Immature natural killer cell (primary cell): ENCODE measurements at places on chromosomes 1 and 21.

DNA sequence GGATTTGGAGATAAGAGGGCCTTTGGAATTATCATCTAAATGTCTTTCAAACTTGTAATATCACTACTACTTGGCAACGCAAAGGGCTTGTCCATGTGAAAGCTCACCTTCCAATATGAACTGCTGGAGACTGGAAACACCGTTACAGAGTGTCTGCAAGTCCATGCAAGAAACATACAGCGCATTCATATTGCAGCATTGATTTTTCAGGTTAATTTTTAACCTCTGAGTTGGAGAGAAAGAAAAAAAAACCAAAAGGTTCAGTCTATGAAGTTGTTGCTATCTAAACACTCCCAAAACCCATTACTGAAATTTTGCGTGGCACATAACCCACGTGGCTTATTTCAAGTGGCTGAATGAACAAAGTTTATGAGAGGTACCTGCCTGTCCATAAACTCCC is 23.8 kb downstream of the DAB1 start:
- H3K27ac ChIP-seq = no peak overlapping the region
- no peaks in the 10 kb centered on the region for H3K27me3 ChIP-seq
- no peaks in the 10 kb centered on the region for H3K36me3 ChIP-seq

DNA sequence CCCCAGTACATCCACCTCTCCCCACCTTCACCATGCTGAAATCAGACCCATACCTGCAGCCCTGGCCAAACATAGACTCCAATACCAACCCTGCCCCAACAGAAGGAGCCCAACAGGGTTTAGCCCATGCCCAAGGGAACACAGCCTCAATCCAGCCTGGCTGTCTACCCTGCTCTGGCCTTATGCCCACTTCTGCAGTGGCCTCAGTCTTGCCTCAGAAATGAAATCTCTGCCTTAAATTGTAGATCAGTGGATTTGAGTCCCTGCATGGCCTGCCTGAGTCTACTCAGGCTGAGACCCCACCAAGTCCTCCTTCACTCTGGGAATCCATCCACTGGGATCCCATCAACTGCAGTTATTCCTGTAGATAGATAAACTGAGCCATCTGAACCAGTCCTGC is 97.6 kb upstream of the GJB5 start:
- H3K36me3 ChIP-seq = no peaks in the 10 kb centered on the region
- H3K4me1 ChIP-seq = no peaks in the 10 kb centered on the region
- no peak overlapping the region for H3K27ac ChIP-seq
- DNase-seq = no peak
- no peak overlapping the region for H3K4me3 ChIP-seq

DNA sequence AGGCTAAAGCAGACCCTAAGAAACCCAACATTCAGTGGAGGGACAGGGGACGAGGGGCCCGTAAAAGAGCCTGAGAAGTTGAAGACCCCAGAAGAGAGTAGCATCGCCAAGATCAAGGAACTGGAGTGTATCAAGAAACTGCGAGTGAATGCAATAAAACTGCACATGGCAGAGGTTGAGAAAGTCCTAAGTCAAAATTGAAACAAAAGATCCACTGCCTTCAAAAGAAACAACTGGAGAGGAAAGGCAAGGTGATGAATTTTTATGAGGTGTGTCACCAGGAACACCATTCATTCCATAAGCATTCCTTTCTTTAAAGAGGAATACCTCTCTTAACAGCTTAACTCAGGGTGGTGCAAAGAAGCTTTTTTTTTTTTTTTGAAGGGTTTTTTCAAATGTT is 38.3 kb upstream of the ADORA3 start:
- DNase-seq = no peak
- no peak overlapping the region for H3K27ac ChIP-seq

GRCh38 chr1:200328379-200328778 is 81.5 kb downstream of the ZNF281 start:
- no peak overlapping the region for H3K4me3 ChIP-seq
- peaks cover 2% of the 10 kb centered on the region for H3K27me3 ChIP-seq
- no peaks in the 10 kb centered on the region for H3K36me3 ChIP-seq
- H3K4me1 ChIP-seq = no peaks in the 10 kb centered on the region
- H3K27ac ChIP-seq = no peak overlapping the region
- DNase-seq = no peak

- no peak overlapping the region for H3K27ac ChIP-seq
- H3K4me3 ChIP-seq = no peak overlapping the region
- no peak for DNase-seq
- no peaks in the 10 kb centered on the region for H3K36me3 ChIP-seq
Observed at GRCh38 chr1:1198423-1199140, 7.8 kb downstream of the TNFRSF18 start.

- no peak overlapping the region for H3K27ac ChIP-seq
- no peaks in the 10 kb centered on the region for H3K4me1 ChIP-seq
- no peak overlapping the region for H3K4me3 ChIP-seq
- no peaks in the 10 kb centered on the region for H3K36me3 ChIP-seq
- no peak for DNase-seq
- peaks cover 1% of the 10 kb centered on the region for H3K27me3 ChIP-seq
Observed at GRCh38 chr21:23822760-23823159, 1784.5 kb downstream of the MRPL39 start.

DNA sequence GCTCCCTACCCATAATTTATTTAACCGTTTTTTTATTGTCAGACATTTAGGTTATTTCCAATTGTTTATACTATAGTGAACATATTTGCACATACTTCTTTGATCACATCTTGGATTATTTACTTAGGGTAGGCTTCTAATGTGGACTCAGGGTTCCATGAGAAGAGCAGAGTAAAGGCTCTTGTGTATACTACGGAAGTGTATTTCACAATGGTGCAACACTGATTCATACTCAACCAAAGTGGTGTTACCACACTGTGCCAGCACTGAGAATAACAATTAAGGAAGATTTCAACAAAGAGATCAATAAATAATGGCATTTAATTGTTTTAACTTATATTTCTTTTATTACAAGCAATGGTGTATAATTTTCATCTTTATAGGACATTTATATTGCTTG is 251.2 kb downstream of the ZNF326 start:
- no peak overlapping the region for H3K27ac ChIP-seq
- H3K27me3 ChIP-seq = no peaks in the 10 kb centered on the region
- no peak overlapping the region for H3K4me3 ChIP-seq
- H3K4me1 ChIP-seq = no peaks in the 10 kb centered on the region

DNA sequence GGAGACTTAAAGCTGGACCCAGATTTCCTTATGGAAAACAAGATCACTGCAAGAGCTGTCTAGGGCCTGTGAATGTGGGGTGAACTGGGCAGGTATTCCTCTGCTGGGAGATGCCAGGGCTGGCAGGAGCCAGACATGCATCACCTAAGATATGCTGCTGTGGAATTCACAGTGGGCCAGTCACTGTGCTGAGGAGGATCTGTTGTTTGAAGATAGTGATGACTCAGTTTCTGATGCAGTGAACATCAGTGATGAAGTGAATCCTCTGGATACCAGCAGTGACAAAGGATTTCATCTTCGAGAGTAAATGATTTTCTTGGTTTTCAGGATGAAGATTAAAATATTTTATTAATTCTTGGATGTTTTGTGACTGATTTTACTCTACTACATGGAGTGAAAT is 29.9 kb upstream of the CAMSAP2 start:
- no peaks in the 10 kb centered on the region for H3K4me1 ChIP-seq
- no peak overlapping the region for H3K27ac ChIP-seq
- H3K27me3 ChIP-seq = peaks cover 2% of the 10 kb centered on the region
- DNase-seq = no peak

DNA sequence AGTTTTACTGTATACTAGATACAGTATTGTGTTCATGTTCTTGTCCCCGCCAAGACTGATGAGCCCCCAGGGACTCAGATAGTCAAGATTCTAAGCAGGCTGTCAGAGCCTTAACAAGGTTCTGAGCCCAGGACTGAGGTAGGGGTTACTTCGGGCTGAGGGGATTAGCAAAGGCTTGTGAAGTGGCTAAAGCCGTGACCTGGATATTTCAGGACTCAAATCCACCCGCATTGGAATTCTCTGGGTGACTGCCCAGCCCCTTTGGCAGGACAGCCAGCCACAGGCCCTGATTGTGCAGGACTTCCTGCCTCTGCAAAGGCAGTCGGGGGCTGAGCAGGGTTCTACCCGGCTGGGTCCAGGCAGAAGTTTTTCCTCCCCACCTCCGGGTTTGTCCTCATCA is at the start of gene PLA2G5:
PLA2G5 (plus strand) TSS at position 321 of the 400 bp plus-strand sequence. CDS start 14,637 bp downstream, outside the sequence.
- H3K4me3 ChIP-seq = no peak within 1 kb of the TSS
- H3K27me3 ChIP-seq = peaks cover 2% of the 10 kb centered on the region
- DNase-seq = no peak
- H3K36me3 ChIP-seq = no peaks in the 10 kb centered on the region

GRCh38 chr1:53656747-53657530 is 82.0 kb downstream of the GLIS1 start:
- peaks cover 3% of the 10 kb centered on the region for H3K27me3 ChIP-seq
- H3K36me3 ChIP-seq = no peaks in the 10 kb centered on the region
- no peak for DNase-seq
- H3K4me3 ChIP-seq = no peak overlapping the region

DNA sequence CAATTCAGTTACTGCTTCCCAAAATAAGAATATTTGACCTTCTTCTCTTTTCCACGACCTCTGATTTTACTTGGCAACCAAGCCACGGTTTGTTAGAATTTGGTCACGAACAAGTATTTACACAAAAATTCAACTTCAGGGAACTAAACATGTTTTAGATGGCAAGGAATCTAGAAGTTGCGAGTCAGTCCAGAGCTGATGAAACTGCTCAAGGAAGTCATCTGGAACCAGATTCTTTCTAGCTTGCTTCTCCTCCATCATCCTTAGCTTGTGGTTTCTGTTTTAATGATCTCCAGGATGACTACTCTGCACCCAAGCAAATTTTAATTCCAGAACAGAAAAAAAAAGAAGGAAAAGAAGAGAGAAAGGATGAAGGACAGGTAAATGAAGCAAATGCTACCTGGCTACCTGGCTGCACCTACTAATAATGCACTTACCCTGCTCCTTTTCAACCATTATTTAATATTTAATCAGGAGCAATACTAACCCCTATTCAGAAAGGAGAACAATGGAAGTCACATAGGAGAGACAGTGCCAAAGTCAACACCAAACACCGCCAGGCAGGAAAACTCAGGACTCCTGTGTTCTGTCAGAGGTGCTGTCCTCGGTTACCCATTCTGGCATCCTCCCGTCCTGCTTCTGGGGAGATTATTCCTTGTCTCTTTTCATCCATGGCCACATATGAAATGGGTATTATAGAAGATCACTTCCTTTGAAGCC is 54.2 kb upstream of the RGS7 start:
- no peak for DNase-seq
- no peaks in the 10 kb centered on the region for H3K36me3 ChIP-seq
- H3K27ac ChIP-seq = no peak overlapping the region
- no peaks in the 10 kb centered on the region for H3K4me1 ChIP-seq

DNA sequence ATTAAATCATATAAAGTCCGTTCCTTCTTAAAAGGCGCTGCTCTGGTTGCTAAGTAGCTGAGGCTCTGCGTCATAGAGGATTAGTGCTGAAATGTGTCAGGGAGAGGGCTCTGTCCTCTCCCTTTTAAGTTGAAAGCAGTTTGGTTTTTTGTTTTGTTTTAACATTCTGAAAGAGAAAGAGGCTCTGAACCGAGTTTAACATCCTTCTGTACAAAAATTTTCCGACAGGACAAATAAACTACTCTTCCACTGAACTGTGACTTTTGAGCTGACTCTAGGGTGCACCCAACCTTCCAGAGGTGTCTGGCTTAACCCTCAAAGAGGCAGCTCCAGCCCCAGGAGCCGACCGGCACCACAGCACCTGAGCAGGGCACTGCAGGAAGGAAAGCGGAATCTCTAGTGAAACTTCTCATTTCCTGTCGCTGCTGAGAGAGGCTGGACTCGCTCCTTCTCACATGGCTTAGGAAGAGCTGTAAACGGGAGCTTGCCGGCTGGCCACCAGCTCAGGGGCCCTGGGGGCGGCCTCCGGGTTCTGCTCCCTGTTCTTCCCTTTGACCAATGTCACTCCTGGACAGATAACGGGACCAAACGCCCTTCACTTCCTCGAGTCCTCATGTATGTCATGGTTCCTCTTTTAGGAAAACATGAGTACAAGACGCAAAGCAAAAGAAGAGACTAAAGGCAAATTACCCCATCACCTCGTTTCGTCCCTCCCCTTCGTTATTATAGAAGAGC is 1.2 kb downstream of the VAV3 start:
- peaks cover 48% of the 10 kb centered on the region for H3K4me1 ChIP-seq
- H3K4me3 ChIP-seq = peak overlapping the region; percentile 98
- DNase-seq = peak; percentile 74
- no peaks in the 10 kb centered on the region for H3K36me3 ChIP-seq

GRCh38 chr1:41889506-41890414 is 29.0 kb downstream of the HIVEP3 start:
- peaks cover 27% of the 10 kb centered on the region for H3K27me3 ChIP-seq
- H3K27ac ChIP-seq = peak overlapping the region; percentile 98
- H3K36me3 ChIP-seq = no peaks in the 10 kb centered on the region
- H3K4me3 ChIP-seq = peak overlapping the region; percentile 90
- DNase-seq = no peak

DNA sequence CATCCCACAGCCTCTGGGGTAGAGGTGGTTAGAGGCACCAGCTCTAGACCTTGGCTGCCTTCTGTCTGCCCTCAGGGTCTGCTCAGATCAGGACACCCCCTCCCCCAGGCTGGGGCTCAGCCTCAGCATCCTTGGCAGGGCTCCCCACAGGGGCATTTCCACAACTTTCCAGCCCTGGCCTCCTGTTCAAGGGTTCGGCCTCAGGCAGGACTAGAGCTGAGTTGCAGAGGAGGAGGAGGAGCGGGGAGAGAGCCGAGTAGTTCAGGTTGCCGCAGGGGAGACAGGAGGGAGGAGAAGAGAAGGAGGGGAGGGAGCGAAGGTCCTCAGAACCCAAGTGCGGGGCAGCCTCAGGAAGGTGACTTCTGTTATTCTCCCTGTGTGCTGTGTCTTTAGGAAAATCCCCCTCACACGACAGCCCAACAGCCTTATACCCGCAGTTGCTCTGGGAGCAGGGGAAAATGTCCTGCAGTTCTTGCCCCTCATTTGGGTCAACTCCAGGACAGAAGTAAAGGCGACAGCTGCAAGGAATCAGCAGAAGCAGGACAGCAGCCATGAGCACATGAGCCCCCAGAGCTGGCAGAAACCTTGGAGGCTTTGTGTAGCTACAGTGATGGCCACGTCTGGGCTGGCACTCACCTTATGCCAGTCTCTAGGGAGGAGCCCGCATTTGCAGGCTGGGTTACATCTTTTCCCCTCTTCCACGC is 46.5 kb upstream of the TENT5B start:
- no peak overlapping the region for H3K27ac ChIP-seq
- H3K36me3 ChIP-seq = no peaks in the 10 kb centered on the region
- DNase-seq = no peak
- H3K27me3 ChIP-seq = peaks cover 4% of the 10 kb centered on the region
- no peaks in the 10 kb centered on the region for H3K4me1 ChIP-seq
- H3K4me3 ChIP-seq = no peak overlapping the region

GRCh38 chr1:202230939-202231645 is 37.5 kb downstream of the LGR6 start:
- H3K4me3 ChIP-seq = no peak overlapping the region
- DNase-seq = no peak
- H3K4me1 ChIP-seq = peaks cover 20% of the 10 kb centered on the region
- peak overlapping the region; percentile 77 for H3K27ac ChIP-seq
- H3K27me3 ChIP-seq = no peaks in the 10 kb centered on the region
- H3K36me3 ChIP-seq = peaks cover 18% of the 10 kb centered on the region
